Activated naive CD8-positive, alpha-beta T cell treated with anti-CD3 and anti-CD28 coated beads, Interleukin-2, amount 10 ng/mL, durations not matched to agents 7 days and 5 days (primary cell): ENCODE measurements at places on chromosomes 6 and 20. TPM values are rescaled to one million over a fixed set of nuclear protein-coding genes. Genes with fewer than 3 reads are reported as not detected.

DNA sequence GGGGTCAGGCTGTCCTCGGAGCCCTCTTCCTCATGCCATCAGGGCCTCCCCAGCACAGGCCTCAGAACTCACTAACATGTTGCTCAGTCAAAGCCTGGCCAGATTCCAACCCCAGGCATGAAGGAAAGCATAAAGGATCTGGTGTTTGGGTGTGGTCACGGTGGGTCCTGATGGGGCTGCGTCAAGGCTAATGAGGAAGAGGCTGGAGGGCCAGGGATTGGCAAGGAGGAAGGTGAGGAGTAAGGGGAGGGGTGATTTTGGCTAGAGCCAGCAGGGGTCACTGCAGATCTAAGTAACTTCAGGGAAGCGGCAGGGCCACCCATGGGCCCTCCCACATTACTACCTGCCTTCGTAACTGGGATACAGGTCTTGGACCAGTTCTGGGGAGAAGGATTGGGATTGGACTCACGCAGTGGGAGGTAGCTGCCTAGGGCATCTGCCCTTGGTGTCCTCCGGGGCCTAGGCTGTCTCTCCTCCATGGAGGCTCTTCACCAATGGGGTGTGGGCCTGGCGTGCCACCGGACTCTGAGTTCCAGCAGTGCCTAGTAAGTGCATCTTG lies 36.2 kb upstream of the MRPS18A start:
- DNase-seq, result peak; percentile 70

FAM162B gene
- total RNA-seq, result not detected

DNA sequence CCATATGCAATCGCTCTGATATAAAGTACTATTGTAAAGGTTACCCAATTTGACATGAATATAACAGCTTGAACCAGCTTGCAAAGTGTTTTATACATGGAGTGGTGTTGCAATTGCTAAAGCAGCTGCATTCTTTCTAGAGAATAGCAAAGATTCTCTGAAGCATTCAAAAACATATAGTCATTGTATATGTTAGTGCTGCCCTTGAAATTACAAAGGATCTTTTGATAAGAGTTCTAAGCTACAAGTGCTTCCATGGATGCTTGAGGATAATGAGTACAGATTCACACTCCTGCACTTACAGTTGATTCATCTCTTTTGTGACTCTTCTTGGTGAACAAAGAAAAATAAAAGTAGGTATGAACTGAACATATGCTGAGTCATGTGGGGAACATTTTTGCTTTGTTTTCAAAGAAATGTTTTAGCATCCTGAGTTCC lies 175.7 kb downstream of the ALDH8A1 start:
- no peak for DNase-seq

DNA sequence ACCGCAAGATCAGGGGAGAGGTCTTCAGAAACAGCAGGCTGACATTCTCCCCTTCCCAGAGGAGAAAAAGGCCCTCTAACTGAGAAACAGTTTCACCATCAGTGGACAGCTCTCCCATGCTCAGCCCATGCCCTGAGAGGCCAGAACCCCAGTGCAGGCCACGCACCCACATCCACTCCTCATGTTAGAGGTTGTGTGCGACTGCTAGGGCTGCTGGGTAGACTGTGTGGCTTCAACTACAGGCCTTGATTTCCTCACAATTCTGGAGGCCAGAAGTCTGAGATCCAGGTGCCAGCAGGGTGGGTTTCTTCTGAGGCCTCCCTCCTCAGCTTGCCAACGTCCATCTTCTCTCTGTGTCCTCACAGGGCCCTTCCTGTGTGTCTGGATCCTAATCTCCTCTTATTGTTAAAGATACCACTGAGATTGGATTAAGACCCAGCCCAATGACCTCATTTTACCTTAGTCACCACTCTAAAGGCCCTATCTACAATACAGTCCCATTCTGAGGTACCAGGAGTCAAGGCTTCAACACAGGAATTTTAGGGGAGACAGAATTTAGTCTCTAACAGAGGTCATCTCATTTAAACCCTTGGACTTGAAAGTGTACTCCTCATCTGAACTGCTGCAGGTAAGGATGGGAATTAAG lies 67.7 kb upstream of the CD93 start:
- no peak for DNase-seq

GRCh38 chr6:73508776-73509175 lies 12.1 kb downstream of the EEF1A1 start:
- no peak for DNase-seq

- DNase-seq, result peak; percentile 43
Measured at GRCh38 chr6:42726485-42727086, 4.2 kb upstream of the PRPH2 start.

FILIP1 gene
- not detected for total RNA-seq

- no peak for DNase-seq
Measured at GRCh38 chr6:5869676-5870075, 137.0 kb downstream of the NRN1 start.

- no peak for DNase-seq
Measured at GRCh38 chr20:36775196-36775595, 1.6 kb upstream of the DSN1 start.

CYP24A1 gene
- 0.58 TPM for total RNA-seq

DNA sequence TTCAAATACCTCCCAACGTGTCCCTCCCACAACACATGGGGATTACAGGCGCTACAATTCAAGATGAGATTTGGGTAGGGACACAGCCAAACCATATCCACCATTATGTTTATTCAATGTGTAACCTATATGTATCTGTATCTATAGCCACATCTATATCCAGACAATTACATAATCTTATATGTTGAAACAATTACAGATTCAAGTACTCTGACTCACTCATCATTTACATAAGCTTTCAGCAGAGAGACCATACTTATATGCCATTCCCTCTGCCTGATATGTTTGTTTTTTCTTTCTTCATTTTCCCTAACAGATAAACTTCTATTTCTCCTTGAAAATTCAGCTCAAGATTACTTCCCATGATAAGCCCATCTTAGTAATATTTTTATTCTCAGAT lies 163.6 kb downstream of the LAMA2 start:
- no peak for DNase-seq

DNA sequence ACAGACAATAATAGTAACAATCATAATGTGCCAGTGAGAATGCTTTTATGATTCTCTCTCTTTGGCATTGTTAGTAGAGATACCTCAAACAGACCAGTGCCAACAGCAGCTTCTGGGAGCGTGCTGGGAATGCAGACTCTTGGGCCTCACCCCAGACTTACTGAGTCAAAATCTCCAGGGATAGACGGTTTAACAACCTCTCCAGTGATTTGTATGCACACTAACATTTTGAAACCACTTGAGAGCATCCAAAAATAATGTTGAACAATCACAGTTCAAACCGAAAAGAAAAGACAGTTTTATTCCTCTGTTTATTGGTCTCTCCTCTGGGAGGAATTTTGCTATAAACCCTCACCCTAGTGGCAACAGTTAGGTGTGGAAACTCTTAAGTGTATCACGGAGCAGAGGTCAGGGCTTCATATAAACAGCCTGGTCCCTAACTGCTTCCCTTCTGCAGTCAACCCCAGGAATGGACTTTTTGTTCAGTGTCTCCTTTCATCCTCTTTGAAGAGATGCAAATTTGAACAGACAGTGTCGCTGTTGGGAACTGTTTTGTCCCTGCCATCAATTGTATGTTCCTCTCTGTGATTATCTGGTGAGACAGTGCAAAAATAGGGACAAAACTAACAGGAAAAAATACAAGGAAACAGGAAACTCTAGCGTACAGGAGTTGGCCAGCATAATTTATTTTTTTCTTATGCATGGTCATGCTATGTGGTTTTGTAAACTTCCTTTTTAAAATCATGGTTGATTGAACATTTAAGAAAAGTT lies 162.4 kb upstream of the BTBD3 start:
- no peak for DNase-seq

GRCh38 chr6:25484900-25485299 lies 167.1 kb upstream of the SCGN start:
- DNase-seq, result no peak

GRCh38 chr6:135638108-135638507 lies 140.6 kb upstream of the AHI1 start:
- DNase-seq, result no peak

TMEM217 gene
- total RNA-seq, result 1.4 TPM

SLC13A3 gene
- 0.30 TPM for total RNA-seq

DNA sequence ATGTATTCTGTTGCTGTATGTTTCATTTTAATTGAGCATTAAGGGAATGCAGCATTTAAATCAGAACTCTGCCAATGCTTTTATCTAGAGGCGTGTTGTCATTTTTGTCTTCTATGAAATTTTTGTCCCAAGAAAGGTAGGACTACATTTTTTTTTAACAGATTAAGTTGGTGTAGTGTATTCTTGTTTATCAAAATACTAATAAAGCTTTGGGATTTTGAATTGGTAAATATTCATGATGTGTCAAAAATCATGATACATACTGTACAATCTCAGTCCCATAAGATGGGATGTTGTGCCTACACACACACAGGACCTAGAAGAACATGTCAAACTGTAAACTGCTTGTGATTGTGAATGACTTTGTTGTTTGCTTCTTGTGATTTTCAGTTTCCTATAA lies 11.2 kb upstream of the HMGN4 start:
- no peak for DNase-seq

DNA sequence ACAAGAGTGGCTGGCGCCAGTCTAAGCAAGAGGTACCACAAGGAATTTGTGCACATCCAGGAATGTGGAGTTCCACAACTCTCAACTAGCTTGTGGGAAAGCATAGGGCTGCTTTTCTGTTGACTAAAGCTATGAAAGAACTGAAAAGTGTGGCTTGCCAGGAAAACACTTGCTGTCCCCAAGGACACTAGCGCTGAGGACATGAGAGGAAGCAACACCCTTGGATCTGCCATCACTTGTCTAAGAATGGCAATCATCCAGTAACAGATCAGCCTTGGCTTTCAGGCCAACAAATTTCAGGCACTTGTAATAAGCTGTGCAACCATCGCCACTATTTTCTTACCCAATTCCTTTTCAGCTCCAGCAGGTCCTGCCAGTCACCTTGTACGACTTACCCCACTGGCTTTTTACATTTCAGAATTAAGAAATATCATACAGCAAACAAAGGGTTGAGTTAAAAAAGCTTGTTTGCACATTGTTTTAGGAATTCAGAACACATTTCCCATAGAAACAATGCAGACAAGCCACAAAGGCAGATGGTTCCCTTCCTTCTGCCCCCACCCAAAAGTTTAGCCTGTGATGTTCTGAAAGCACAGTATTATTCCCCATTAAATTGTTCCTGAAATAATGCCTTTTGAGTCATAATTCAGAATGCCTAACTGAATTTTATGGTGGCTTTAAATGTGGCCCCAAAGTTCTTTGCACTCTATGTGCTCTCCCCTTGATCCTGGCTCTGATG lies 57.9 kb upstream of the SSTR4 start:
- no peak for DNase-seq
